ENCODE measurements at places on chromosomes 1 and 21.

DNA sequence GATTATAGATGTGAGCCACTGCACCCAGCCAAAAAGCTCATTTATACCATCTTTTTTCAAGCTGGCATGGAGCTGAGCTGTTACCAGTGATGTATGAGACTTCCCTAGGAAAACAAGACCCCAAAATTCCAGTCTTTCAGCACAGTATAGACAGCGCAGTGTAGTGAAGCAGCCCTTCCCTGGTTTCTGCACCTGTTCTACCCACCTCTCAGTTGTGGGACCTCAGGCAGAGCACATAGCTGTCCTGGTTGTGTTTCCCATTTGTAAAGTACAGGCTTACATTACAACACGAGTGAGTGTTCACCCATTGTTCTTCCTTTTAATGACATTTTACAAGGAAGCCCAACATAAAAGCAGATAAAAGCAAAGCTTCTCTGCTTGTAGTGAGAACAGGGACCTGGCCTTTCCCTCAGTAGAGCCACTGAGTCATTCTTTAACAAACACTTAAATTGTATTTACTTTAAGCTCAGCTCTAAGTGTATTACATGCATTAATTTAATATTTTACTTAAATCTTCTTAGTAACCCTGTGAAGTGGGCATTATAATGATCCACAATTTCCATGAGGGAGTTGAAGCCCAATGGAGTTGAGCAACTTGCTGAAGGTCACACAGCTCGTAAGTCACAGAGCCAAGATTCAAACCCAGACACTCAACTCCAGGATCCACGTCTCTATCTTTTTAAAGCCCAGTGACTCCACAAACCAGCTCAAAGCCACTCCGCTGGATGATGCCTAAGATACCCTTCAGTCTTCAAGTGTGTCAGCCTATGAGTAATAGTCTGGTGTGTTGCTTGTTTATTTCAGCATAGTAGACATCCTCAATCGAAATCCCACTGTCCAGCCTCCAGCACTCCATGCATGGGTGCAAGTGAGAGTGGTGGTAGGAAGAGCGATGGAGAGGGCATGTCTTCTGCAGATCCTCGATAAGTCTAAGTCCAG lies 40.5 kb upstream of the CAPZB start:
- DNase-seq: no peak

- DNase-seq: no peak
Measured at GRCh38 chr1:225987491-225988316, 11.4 kb downstream of the SDE2 start.

GRCh38 chr21:25717491-25718147 lies 17.1 kb downstream of the ATP5PF start:
- DNase-seq: no peak

DNA sequence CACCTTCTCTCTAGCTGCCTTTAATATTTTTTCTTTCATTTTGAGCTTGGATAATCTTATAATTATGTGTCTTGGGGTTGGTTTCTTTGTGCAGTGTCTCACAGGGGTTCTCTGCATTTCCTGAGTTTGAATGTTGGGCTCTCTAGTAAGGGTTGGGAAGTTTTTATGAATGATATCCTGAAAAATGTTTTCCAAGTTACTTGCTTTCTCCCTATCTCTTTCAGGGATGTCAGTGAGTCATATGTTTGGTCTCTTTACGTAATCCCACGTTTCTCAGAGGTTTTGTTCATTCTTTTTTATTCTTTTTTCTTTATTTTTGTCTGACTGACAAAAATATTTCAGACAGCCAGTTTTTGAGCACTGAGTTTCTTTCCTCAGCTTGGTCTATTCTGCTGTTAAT lies 55.4 kb upstream of the CCDC190 start:
- DNase-seq: no peak

- no peak for DNase-seq
Measured at GRCh38 chr1:161307230-161307768, 2.5 kb downstream of the MPZ start.

- DNase-seq: no peak
Measured at GRCh38 chr1:71834601-71835441, 447.5 kb downstream of the NEGR1 start.

DNA sequence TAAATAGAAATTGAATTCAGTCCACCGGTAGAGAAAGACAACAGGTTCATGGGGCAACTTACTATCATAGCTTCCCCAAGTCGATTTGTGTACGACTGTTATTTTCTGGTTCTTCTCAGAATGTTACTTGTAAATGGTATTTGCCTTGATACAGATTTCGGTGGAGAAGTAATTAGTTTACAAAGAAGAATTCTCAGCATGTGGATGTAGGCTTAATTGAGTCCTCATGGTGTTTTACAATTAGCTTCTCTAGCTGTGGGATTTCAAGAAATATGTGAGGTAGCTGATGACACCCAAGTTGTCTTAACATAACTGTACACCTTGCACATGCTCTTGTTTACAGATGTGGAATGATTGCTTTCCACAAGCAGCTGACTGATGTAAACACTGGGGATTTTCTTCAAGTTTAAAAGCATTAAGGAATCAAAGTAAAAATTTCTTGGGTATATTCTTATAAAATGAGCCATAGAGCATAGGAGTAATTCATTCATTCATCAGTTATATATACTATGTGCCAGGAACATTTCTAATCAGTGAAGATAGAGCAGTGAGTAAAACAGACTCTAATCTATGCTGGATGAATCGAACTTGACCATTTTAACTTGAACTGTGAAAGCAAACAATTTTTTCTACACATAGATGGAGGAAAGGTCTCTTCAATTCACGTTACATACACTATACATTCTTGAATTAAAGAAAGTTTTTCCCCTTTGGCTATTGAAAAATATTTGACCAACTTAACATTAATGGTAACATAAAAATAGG lies 1.4 kb downstream of the MACO1 start:
- no peak for DNase-seq

DNA sequence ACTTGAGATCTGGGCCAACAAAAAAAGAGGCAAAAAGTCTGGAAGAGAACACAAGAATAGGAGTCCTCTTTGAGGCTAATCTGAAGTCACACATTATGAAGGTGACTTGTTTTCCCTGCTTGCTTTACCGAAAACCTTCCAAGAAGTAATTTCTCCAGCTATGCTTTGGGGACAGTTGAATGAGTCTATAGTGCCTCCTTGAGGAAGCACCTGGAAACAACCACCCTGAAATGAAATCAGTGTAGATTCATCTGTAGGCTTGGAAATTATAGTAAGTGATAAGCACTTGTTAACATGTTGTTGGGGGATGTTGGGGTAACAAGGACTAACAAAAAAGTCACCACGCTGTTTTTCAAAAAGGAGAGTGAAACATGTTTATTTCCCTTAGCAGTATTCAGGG lies 23.4 kb upstream of the RPTN start:
- no peak for DNase-seq

GRCh38 chr1:41432481-41433280 lies 51.8 kb downstream of the EDN2 start:
- DNase-seq: peak; percentile 85

GRCh38 chr1:168709405-168710363 lies 19.3 kb downstream of the DPT start:
- DNase-seq: peak; percentile 59

DNA sequence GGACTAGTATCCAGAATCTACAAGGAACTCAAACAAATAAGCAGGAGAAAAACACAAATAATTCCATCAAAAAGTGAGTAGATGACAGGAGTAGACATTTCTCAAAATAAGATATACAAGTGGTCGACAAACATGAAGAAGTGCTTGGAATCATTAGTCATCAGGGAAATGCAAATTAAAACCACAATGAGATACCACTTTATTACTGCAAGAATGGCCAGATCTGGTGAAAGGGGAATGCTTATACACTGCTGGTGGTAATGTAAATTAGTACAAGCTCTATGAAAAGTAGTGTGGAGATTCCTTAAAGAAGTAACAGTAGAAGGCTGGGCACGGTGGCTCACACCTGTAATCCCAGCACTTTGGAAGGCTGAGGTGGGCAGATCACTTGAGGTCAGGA lies 73.8 kb downstream of the POU2F1 start:
- DNase-seq: no peak

- no peak for DNase-seq
Measured at GRCh38 chr1:14309984-14310383, 288.5 kb upstream of the KAZN start.

DNA sequence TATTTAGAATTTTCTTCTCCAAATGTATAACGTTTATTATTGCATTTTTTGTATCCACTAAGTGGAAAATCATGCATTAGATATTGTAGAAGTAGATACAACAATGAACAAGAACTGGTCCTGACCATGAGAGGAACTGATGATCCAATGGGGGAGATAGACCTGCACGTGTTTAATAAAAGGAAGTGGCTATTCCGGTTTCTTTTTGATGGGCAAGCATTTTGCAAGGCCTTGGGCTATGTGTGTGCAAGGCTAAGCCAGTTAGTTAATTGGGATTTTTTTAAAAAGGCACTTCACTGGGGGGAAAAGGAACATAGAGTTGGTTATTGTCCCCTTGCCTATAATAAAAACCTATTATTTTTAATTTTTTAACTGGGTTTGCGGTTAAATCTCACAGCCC lies 961 bp upstream of the VCAM1 start:
- no peak for DNase-seq

DNA sequence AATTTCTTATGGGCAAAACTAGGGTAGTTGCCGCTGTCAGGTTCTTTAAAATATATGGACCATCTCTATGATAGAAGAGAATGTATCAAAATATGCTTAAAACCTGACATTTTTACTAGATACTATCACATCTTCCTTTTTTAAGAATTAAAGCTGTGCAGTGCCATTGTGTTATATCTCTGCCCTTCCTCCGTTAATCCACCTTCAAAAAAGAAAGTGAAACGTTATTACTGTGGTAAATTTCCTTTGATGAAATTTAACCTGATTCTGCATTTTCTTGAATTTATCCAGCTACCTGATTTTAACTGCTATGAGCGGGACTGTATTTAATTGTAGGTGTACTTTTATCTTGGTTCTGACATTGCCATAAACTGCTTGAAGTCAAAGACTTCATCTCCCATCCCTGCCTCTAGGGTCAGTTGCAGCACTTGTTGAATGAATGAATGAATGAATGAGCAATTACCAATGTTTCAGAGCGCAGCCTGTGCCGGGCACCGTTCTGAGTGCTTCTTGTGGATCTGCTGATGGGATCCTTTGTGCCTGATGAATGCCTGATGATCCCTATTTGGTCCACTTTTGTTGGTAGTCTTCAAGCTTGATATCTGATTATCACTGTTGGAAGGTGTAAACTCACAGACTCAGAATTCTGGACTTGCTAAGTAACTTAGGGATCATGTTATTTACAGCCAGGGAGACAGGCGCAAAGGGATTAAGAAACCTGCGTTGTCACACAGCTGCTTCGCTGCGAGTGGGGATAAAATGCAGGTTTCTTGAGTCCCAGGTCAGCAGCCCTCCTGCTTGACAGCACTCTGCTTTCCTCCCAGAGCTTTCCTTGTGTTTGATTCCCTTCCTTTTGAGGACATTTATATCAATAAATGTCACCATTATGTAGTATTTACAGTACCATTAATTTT lies 30.1 kb downstream of the SMYD2 start:
- DNase-seq: no peak

- no peak for DNase-seq
Measured at GRCh38 chr1:53535846-53536245, 76.6 kb downstream of the DMRTB1 start.

- DNase-seq: peak; percentile 60
Measured at GRCh38 chr1:14970115-14970798, 183.3 kb upstream of the TMEM51 start.

DNA sequence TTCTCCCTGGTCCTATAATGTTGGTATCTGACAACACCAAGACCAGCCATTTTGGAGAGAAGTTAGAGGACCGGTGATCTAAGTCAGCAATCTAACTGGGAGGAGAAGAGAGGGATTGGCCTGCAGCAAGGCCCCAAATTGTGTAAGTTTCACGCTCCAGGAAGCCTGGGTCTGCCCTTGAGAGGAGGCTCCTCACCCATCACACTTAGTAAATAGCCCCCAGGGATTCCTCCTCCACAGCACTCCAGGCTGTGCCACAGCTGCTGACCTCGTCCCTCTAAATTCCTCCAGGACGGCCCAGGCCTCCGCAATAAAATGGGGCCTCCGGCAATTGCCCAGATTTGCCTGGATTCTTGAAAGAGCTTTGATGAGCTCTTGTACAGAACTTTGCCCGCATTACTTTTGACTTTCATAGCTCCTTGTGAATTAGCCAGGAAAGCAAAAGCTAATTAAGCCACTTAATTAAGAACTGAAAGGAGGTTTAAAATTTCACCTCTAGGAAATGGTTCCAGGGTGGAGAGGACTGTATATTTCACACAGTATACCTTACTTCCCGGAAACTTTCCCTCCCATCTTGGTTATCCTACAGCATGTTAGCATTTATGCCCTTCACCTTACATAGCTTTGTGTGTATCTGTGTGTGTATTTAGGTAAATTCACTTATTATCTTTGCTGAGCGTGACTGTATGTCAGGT lies 90.5 kb downstream of the LAMC2 start:
- no peak for DNase-seq

GRCh38 chr1:9520411-9520810 lies 18.9 kb upstream of the SLC25A33 start:
- no peak for DNase-seq

GRCh38 chr1:199616947-199617346 lies 410.6 kb upstream of the NR5A2 start:
- no peak for DNase-seq

DNA sequence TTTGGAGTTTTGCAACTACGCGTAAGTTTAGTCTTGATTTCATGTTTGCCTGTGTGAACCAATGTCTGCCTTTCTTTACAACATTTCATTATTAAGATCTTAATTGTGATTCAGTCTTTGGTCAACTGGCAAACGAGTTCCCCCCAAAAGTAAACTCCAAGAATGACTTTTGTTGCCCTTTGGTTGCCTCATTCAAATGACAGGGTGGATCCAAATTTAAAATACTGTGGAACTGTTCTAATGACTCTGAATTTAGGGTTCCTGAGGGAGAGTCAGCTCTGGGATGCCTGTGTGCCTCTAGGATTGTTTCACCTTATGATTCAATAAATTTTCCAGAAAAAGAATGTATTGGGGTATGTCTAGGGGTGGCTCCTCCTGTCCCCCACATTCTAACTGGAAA lies 105.3 kb downstream of the KCNN3 start:
- no peak for DNase-seq

- DNase-seq: peak; percentile 34
Measured at GRCh38 chr1:201119206-201120197, 7.3 kb upstream of the CACNA1S start.

Data from HTR-8/SVneo (cell line).